ENCODE measurements at places on chromosomes 4 and X.

- DNase-seq = peak; percentile 3
These were observed 95.1 kb downstream of the USP9X start for GRCh38 chrX:41180194-41180908.

DNA sequence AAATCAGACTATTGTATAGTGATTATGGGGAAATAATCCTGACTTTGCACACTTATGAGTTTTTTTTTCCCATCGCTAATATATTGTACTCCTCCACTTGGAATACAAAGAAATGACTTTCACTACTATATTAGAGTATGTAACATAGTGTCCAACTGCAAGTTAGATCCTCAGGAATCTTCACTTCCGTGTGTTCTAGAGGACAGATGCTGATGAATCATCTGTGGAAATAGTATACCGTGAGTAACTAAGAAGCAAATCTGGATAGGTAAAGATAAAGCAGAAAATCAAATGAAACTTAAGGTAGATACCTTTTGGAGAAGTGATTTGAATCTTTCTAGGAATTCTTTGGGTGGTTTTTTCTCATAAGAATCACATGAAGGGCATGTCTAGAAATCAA, 8.3 kb downstream of the IL21 start:
- no peak for DNase-seq

DNA sequence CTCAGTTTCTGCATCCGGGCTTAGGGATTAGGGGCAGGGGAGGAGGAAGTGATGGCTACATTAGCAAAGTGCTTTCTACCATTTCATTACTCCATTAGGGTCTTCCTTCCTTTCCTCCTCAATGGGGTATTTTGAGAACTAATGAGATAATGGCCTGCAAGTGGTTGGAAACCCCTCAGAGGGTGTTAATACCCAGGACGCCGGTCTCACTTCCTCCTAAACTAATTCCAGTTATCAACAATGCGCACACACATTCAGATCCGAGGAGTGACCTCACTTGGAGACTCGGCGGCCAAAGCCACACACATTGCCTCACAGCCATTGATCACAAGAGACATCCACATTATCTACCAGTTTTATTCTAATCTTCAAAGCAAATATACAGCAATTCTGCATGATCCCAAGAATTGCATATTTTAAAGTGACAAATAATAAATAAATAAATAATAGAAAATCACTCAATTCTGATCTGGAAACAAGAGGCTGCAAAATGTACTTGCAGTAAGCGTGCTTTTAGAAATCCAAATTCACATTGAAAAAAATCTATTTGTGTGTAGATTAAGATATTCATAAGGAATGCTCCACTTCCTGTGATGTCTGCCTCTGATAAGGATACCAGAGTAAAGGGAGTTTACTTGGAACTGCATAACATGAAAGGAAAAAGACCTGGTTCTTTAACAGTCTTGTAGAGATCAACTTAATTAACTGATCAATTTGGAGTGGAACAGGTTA, 329.1 kb downstream of the FBXW7 start:
- DNase-seq = no peak

DNA sequence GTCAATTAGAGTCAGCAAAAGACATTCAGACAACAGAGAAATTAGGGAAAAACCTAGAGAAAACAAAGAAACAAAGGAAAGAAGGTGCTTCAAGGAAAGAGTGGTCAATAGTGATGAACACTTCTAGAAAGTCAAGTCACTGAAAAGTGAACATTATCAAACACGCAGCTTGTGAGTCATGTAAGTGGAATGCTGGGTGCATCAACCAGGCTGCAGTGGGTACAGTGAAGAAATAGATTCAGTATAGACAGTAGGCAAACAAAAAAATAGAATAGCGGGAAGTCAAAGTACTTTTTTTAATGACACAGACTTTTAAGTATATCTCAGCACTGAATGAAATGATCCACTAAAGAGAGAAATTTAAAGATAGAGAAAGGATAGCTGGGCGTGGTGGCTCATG, 245.8 kb downstream of the ARHGAP24 start:
- no peak for DNase-seq

DNA sequence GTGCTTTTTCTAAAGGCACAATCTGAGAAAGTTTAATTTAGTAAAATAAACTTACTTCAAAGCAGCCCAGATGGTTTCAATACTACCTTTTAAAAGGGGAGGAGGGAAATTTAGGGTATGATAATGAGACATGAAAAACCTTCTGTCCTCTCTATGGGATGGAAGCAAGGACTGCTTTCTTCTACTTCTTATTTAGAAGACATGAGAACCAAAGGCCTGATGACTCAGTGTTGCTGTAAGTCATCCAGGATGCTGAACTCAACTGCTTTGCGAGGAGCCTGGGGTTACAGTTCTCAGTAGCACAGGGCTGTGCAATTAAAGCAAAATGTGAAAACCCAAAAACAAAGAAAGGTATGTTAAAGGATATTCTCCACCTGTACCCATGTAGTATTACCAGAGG, 140.8 kb upstream of the EDNRA start:
- no peak for DNase-seq

- no peak for DNase-seq
These were observed 128.2 kb downstream of the FRYL start for GRCh38 chr4:48651914-48652313.

DNA sequence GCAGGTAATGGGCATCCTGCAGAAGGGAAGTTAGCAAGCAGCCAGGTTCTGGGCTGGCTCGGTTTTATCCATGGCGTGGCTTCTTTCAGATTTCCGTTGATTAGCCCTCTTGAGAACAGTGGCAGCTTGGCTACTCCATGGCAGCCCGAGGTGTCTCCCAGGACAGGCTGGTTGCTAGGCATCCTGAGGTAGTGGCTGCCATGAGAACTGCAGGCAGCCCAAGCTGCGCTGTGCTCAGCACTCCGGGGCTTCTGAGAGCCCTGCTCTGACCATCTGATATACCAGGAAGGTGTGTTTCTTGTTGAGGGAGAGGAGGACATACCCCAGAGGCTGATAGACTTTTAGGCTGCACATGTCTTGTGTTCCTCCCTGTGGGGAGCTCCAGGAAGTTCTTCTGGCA, 253.4 kb upstream of the CASK start:
- DNase-seq = no peak

- no peak for DNase-seq
These were observed 43.7 kb upstream of the FRMD7 start for GRCh38 chrX:132171478-132171877.

GRCh38 chr4:139295942-139296299, 5.4 kb upstream of the NAA15 start:
- no peak for DNase-seq

DNA sequence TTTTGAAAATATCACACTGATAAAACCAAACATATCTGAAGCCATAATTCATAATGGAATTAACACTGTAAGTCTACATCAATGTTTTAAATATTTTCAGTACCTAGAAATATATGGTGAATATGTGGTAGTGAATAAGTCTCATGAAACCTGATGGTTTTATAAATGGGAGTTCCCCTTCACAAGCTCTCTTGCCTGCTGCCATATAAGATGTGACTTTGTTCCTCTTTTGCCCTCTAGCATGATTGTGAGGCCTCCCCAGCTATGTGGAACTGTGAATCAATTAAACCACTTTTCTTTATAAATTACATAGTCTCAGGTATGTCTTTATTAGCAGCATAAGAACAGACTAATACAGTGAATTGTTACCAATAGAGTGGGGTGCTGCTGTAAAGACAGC, 536.8 kb upstream of the GALNT7 start:
- DNase-seq = no peak

- DNase-seq = no peak
These were observed 7.9 kb upstream of the CBR4 start for GRCh38 chr4:169017971-169018370.

- peak; percentile 2 for DNase-seq
These were observed 25.1 kb upstream of the CLDN34 start for GRCh38 chrX:9942086-9942485.

- no peak for DNase-seq
These were observed 128.2 kb upstream of the ENPEP start for GRCh38 chr4:110347805-110348204.

DNA sequence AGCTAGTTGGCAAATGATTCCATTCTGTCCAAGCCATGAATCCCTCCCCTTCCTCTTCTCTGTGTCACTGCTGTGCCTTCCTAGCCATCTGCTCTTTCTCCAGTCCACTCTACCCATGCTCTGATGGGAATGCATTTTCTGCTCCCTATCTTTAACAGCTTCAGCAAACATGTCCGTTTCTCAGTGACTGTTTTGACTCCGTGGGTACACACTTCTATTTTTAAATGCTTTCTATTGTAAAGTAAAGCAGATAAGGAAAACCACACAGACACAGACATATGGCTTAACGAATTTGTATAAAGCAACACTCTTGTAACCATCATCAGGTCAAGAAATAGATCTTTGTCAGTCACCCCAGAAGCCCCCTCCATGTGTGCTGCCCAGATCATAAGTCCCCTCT, 72.4 kb upstream of the KLHL13 start:
- DNase-seq = no peak

DNA sequence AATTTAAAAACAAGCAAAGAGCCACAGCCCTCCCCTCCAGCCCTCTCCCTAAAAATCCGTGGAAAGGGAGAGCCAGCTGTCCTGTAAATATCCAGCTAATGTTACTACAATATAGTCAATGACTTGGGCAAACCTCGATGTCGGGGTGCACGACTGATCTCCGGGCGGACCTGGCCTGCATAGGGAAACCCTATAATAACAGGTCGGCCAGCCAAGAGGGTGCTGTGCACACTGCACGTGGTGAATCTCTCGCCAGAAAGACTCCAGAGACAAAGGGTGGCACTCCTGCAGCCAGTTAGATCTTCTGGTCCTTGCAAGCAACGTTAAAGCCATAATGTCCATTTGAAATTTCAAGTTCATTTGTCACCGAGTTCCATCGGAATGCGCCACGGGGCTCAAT, 1092.8 kb downstream of the ADGRL3 start:
- no peak for DNase-seq

- no peak for DNase-seq
These were observed 231.2 kb downstream of the FRAS1 start for GRCh38 chr4:78288327-78288726.

GRCh38 chr4:169136796-169137557, 126.9 kb upstream of the CBR4 start:
- DNase-seq = no peak

DNA sequence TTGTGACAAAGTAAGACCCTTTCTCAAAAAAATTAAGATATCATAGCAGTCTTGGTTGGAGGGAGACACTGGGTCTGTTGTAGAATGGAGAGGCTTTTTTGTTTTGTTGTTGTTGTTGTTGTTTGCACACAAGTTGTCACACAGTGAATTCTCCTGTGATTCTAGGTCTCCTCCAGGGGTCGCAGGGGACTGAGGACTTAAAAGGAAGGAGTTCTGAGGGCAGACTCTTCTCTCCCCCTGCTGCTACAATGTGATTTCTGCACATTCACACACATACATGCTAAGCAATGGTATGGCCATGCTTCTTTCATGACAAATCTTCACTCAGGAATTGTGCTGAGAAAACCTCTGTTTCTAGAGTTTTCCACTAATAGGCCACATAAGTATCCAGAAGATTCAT, 71.1 kb downstream of the ZNF732 start:
- no peak for DNase-seq

GRCh38 chrX:80812176-80812575, 2.5 kb upstream of the BRWD3 start:
- DNase-seq = no peak

DNA sequence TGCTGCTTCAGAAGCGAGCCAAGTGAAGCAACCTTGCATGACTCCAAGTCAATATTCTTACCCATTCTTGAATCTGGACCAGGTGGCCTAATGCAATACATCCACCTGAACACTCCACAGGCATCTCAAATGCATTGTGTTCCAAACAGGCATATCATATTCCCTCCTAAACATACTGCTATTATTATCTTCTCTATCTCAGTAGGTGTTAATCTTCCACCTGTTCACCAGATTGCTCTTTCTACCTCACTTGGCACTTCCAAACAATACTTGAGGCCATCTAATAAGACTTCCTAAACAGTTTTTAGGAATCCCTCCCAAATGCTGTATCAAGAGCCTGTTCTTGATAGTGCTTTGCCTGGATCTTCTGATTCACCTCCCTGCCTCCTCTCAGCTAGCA, 90.7 kb downstream of the GPRIN3 start:
- DNase-seq = no peak

DNA sequence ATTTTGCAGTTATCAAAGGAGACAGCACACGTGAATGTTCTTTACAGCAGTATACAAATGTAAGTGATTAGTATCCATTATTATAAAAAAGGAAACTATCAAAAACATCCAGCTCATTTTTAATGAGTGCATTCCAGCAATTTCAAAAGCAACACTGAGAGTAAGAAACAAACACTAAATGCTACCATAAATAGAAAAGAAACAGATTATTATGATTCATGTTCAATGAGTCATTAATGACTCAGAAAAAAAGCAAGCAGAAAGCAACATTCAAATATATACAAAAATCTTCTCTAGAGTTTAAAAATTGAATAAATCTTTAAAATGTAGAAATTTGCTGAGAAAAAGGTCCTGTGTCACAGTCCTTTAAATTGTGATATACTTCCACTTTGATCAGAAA, 346.5 kb upstream of the FMR1 start:
- no peak for DNase-seq

GRCh38 chr4:167102475-167102874, 131.8 kb downstream of the SPOCK3 start:
- DNase-seq = no peak

DNA sequence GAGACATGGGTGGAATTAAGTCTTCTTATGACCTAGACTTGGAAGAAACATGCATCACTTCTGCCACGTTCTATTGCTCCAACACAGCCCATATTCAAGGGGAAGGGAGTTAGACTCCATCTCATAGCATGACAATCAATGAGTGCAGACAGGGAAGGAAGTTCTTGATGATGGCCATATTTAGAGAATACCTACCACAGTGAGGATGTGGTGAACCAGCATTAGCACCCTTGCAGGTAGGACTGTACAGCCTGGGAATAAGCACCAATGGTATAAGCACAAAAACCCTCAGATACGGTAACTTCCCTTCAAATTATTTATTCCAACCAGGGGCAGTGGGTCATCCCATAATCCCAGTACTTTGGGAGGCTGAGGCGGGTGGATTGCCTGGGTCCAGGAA, 29.8 kb downstream of the PAGE2 start:
- DNase-seq = no peak

- DNase-seq = no peak
These were observed 2.2 kb downstream of the TMEM47 start for GRCh38 chrX:34654696-34655490.

- no peak for DNase-seq
These were observed 6.9 kb downstream of the PDLIM5 start for GRCh38 chr4:94458682-94459081.

- DNase-seq = peak; percentile 23
These were observed 140.3 kb upstream of the SH3RF1 start for GRCh38 chr4:169410839-169411770.

DNA sequence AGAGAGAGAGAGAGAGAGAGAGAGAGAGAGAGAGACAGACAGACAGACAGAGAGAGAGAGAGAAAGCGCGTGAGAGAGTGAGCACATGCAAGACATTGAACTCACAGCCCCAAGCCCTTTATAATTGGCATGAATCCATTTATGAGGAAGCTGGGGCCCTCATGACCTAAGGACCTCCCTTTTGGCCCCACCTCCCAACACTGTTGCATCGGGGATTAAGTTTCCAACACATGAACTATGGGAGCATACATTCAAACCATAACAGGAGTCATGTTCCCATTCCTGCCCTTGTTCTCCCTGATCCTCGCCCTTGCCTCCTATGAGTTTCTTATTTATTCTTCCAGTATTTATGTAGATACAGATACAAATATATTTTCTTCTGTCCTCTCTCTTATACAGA, 269.8 kb upstream of the ARX start:
- DNase-seq = no peak

- no peak for DNase-seq
These were observed 396.0 kb downstream of the PDGFC start for GRCh38 chr4:156575430-156576073.

GRCh38 chrX:12753366-12753765, 37.8 kb upstream of the PRPS2 start:
- DNase-seq = no peak

All from stimulated activated CD8-positive, alpha-beta memory T cell treated with anti-CD3 and anti-CD28 coated beads, Interleukin-4, amount 100 ng/mL, for 1 hour (primary cell).